ENCODE measurements at places on chromosomes 2 and 18. TPM values are rescaled to one million over a fixed set of nuclear protein-coding genes. Genes with fewer than 3 reads are reported as not detected.

Gene SANBR
- 11.0 TPM for total RNA-seq

Gene MAP3K2
- 27.4 TPM for total RNA-seq

Gene KYNU
- 0.39 TPM for total RNA-seq

Gene CYB5A
- 49.0 TPM for total RNA-seq

Gene SNORC
- 0.65 TPM for total RNA-seq

Data from foreskin keratinocyte (primary cell).